ENCODE measurements at places on chromosomes 7 and 10. TPM values are rescaled to one million over a fixed set of nuclear protein-coding genes. Genes with fewer than 3 reads are reported as not detected.

GRCh38 chr10:5412277-5412941, at the start of gene NET1:
TSS of gene NET1 (plus strand) at chr10:5412557. CDS start at chr10:5412693, 136 bp downstream.
- peak; percentile 85 for DNase-seq

GRCh38 chr7:140885735-140886334, 38.9 kb downstream of the BRAF start:
- DNase-seq, result no peak

GRCh38 chr10:116984202-116984990, 20.6 kb downstream of the SHTN1 start:
- DNase-seq, result no peak

GRCh38 chr10:96470116-96470743, 43.5 kb downstream of the TLL2 start:
- DNase-seq, result peak; percentile 45

GRCh38 chr7:94650147-94651051, 5.5 kb downstream of the SGCE start:
- DNase-seq, result no peak

SPDYE2B gene
- total RNA-seq, result not detected

SSC4D gene
- 1.1 TPM for total RNA-seq

All from neural crest cell (in vitro differentiated cells).